Activated effector memory CD4-positive, alpha-beta T cell treated with anti-CD3 and anti-CD28 coated beads, Interleukin-2, amount 50 U/mL, for 16 hours (primary cell): ENCODE measurements at places on chromosomes 5 and 9.

- no peak for DNase-seq
These were observed 112.2 kb downstream of the RPS23 start for GRCh38 chr5:82165740-82166530.

GRCh38 chr9:112894041-112894440 is 3.4 kb upstream of the SLC46A2 start:
- DNase-seq, result no peak

DNA sequence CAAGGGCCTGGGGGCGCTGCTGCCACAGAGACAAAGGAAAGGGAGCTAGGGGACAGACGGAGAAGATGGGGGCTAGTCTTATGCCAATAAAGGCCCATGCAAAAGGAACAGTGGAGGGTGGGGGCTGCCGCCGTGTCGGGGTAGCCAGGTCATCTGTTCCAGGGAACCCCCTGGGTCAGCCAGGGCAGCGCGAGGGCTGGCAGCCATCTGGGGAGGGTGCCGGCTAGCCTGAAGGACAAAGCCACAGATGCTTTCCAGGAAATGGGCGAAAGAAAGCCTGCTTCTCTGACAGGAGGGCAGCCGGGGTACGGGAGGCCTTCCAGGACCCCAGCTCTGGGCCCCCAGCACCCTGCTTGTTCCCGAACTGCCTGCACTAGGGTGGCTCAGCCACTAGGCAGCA is 1.6 kb upstream of the CARD9 start:
- no peak for DNase-seq

DNA sequence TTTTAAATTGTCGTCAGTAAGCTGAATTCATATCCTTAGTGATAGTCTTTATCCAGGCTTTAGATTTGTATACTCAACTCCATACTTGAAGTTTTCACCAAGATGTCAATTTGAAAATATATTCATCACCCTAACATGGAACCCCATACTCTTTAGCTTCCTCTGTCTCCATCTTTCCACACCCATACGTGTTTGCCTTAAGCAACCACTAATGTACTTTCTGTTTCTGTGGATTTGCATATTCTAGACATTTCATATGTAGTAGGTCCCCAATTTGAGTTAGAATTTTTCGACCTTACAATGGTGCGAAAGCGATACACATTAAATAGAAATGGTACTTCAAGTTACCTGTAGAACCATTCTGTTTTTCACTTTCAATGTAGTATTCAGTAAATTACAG is 65.2 kb downstream of the NSD1 start:
- DNase-seq, result no peak

- no peak for DNase-seq
These were observed 135.8 kb downstream of the TLE4 start for GRCh38 chr9:79707589-79707988.

- no peak for DNase-seq
These were observed 91.1 kb upstream of the PPP1R26 start for GRCh38 chr9:135388530-135388929.

GRCh38 chr9:91131433-91131839 is 230.3 kb downstream of the AUH start:
- peak; percentile 87 for DNase-seq

- no peak for DNase-seq
These were observed 8.2 kb upstream of the GRAMD2B start for GRCh38 chr5:126414874-126415502.

GRCh38 chr5:133882846-133883245 is 85.6 kb downstream of the C5orf15 start:
- no peak for DNase-seq

- DNase-seq, result no peak
These were observed 81.2 kb downstream of the ZCCHC7 start for GRCh38 chr9:37201581-37201980.

DNA sequence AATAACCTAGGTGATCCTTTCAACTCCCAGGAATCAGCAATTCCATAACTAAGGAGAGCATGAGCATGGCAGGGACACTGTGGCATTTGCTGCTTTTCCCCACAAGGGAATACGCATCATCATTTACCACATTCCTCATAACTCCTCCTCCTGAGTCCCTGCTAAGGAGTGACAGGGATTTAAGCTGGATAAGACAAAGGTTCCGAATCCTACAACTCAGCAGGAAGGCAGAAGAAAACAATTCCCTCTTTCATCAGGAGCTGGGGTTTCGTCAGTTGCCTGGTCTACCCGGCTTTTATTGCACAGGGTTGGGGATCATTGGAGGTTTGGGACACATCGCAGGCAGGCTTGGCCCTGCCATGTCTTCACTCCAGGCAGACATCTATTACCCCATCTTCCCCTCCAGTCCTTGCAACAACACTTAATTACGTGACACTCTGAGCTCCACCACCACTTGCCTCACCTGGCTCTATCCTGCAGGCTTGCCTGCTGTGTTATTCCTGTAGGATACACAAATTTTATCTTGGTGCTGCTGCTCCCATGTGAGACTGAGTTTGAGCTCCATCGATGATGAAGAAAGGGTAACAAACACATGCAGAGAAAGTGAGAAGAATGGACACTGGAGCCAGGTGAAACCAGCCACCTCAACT is 563.0 kb upstream of the KLF4 start:
- DNase-seq, result no peak

DNA sequence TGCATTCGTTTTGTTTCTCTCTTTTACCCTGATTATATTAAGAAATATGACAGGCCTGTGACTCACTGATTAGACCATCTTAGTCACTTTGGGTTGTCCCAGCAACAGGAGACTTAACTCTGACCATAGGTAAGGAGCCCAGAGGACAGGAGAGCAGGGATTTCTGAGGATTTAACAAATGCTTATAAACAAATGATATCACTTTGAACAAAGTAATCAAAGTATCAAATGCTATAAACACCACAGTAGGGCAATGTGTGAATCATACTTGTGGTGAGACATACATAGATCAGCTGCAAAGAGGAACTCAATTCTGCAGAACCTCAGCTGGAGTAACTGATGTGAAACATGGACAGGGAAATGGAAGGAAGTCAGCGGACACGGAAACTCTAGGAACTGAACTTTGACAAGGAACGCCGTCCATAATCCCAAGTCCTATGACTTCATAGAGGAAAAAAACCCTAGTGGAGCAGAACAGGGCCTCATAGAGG is 190.6 kb upstream of the MSX2 start:
- DNase-seq, result no peak

- no peak for DNase-seq
These were observed 1481.5 kb downstream of the EFNA5 start for GRCh38 chr5:106189121-106189809.

- DNase-seq, result peak; percentile 36
These were observed 14.8 kb upstream of the COL5A1 start for GRCh38 chr9:134626571-134627416.

- DNase-seq, result no peak
These were observed 180.3 kb upstream of the GHR start for GRCh38 chr5:42242881-42243485.

GRCh38 chr5:178131446-178131996 is 707 bp downstream of the RMND5B start:
- DNase-seq, result no peak

GRCh38 chr9:35051069-35051967 is 21.1 kb downstream of the VCP start:
- DNase-seq, result peak; percentile 78

GRCh38 chr5:65535529-65535987 is 27.4 kb downstream of the CENPK start:
- DNase-seq, result no peak
